ENCODE measurements at places on chromosomes 5 and 9.

DNA sequence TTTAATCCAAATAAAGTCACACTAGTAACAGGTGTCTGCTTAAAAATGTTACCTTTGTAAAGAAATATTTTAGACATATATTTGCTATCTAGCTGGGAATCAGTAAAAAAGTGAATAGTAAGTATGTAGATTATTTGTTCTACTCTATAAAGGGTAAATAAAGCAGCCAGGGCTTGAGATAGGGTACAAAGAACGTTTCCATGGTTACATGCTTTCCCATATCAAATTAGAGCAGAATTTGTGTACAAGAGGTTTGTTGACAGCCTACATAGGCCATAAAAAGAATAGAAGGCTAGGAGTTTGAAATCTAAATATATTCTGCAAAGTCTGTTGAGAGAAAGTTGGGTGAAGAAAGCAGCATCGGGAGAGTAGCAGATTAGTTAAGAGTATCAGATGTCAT is 160.9 kb upstream of the POU5F2 start:
- DNase-seq, result no peak

GRCh38 chr5:52892242-52892878 is 96.8 kb upstream of the ITGA2 start:
- DNase-seq, result no peak

DNA sequence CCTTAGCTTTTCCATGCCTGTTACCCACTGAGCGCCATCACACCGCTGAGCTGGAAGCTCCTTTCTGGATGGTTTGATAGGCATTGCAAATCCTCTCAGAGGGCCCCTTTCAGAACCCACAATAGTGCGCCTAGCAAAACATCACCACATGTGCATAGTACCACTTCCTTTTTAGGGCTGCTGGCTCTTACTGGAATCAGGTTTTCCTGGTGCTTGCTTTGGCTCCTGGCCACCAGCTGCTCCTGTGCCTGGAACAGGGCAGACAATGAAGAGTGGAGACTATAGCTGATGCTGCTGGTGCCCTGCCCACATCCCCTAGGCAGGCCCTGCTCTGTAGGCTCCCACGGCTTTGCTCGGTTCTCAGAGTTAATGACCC is 163.6 kb upstream of the SEMA6A start:
- no peak for DNase-seq

GRCh38 chr5:82349652-82350051 is 71.5 kb upstream of the RPS23 start:
- peak; percentile 36 for DNase-seq

DNA sequence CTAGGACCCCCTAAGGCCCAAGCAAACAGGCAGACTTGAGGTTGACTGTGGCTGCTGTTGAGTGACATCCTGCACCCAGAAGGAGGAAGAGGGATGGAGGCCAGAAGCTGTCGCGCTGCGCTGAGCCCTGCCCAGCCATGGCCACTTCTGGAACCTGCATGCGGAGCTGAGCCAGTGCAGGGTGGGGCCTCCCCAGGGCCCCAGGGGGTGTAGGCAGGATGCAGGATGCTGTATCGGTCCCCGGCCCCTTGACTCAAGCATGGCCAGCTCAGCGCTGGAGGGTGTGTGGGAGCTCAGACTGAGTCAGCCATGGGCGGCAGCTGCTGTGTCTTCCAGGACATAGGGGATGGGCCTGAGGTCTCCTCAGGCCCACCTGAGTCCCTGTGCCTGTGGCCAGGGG is 26.9 kb downstream of the GLT6D1 start:
- DNase-seq, result no peak

Measured in stimulated activated CD4-positive, alpha-beta T cell treated with anti-CD3 and anti-CD28 coated beads, Interleukin-2, amount 100 ng/mL, for 24 hours (primary cell).